ENCODE measurements at places on chromosomes 7 and 10. TPM values are rescaled to one million over a fixed set of nuclear protein-coding genes. Genes with fewer than 3 reads are reported as not detected.

Gene OPN4
- total RNA-seq, result 0.18 TPM

Gene COL28A1
- total RNA-seq, result 182 TPM

Gene PSMG3
- total RNA-seq, result 17.5 TPM

Gene GSAP
- total RNA-seq, result 22.3 TPM

Gene ITPRID1
- total RNA-seq, result not detected

Gene MRC1
- total RNA-seq, result 35.8 TPM

Gene LBX1
- not detected for total RNA-seq

Gene NOBOX
- total RNA-seq, result not detected

Gene MKI67
- 1.3 TPM for total RNA-seq

Gene IL2RA
- total RNA-seq, result 1.1 TPM

Gene OPTN
- total RNA-seq, result 118 TPM

Gene SH3PXD2A
- total RNA-seq, result 166 TPM

Gene GOLGA7B
- 4.6 TPM for total RNA-seq

Gene MYL10
- not detected for total RNA-seq

Gene ZPBP
- total RNA-seq, result not detected

Gene SEMA3C
- total RNA-seq, result 143 TPM

Gene AKR1B15
- total RNA-seq, result 1.3 TPM

Gene SH2B2
- total RNA-seq, result 9.9 TPM

Gene ADAM8
- 20.7 TPM for total RNA-seq

Gene PBLD
- total RNA-seq, result 4.7 TPM

Gene KCND2
- total RNA-seq, result 0.40 TPM

Gene MYPN
- 0.13 TPM for total RNA-seq

Gene TMEM176B
- 78.8 TPM for total RNA-seq

Gene TWIST1
- total RNA-seq, result 14.7 TPM

Gene CC2D2B
- total RNA-seq, result 3.1 TPM

Gene GNGT1
- not detected for total RNA-seq

Gene TAX1BP1
- 94.8 TPM for total RNA-seq
